ENCODE measurements at places on chromosomes 1 and 21.

GRCh38 chr1:210352575-210352974 lies 23.9 kb downstream of the HHAT start:
- DNase-seq = no peak

- no peak for DNase-seq
Observed at GRCh38 chr1:201395936-201396335, 3.2 kb downstream of the LAD1 start.

GRCh38 chr1:247434005-247434404 lies 18.0 kb downstream of the NLRP3 start:
- no peak for DNase-seq

- DNase-seq = no peak
Observed at GRCh38 chr1:54803761-54804470, 2.8 kb upstream of the TTC22 start.

DNA sequence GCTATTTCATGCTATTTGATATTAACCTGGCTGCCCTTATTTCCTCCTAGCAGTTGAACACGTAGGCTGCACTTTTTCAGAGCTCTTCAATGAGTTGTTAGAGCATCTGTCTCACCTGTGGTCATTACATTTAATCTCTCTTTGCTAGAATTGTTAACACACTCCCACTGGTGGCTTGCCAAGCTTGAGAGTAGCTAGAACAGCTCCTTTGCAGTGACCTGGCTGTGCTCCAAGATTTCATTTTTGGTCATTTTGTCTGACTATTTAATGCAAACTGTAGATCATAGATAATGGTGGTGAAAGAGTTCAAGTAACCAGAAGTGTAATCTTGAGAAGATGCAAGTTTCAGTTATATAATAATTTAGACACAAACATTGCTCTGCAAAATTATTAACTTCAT lies 105.6 kb downstream of the LRRC7 start:
- no peak for DNase-seq

DNA sequence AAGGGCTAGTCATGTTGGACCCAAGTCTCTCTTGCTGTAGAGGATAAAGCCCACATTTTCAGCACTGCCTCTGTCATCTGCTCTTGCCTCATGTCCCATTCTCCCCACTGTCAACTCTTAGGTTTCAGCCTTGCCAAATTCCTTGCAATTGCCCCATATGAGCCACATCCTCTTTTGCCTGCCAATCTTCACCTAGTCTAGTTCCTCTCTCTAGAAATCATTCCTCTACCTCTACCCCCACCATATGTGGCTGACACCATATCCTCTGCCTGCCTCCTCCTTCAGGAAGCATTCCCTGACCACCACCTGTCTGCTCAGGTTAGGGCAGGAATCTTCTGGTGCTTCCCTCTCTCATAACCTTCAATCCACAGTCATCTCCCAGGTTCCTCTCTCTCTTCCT lies 38.2 kb downstream of the SLC9A1 start:
- DNase-seq = no peak

DNA sequence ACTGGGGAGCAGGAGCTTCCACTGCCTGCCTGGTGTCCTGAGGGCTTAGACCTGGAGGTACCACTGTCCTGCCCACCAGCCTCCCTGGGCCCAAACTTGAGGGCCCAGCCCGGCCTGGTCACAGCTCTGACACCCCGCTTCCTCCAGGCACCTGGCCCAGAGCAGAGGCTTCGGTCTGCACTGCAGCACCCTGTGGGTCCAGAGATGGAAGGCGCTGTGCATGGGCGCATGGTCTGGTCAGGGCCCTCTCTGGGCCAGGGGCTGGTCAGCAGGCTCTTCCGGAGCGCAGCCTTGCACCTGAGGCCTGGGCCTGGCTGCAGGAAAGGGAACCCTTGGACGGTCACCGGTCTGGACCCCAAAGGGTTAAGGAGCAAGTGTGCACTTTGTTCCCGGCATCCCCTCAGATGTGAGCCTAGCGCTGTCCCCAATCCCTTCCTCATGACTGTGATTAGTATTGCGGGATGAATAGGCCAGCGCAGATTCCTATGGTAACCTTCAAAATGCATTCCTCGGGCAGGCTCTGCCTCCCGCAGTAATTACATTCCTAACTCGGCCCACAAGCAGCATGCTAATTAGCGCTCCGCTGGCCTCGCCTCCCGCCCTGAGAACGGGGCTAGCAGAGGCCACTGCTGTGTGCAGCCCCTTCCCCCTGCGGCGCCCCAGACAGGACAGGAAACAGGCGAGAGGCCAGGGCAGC lies 36.3 kb downstream of the PRDM16 start:
- no peak for DNase-seq
